ENCODE measurements at places on chromosomes 11 and 22.

- DNase-seq: no peak
Observed at GRCh38 chr22:24191381-24191841, 10.1 kb downstream of the SUSD2 start.

- no peak for DNase-seq
Observed at GRCh38 chr11:1825785-1826451, 8.9 kb upstream of the SYT8 start.

GRCh38 chr11:48005831-48006270 lies 25.5 kb downstream of the PTPRJ start:
- no peak for DNase-seq

DNA sequence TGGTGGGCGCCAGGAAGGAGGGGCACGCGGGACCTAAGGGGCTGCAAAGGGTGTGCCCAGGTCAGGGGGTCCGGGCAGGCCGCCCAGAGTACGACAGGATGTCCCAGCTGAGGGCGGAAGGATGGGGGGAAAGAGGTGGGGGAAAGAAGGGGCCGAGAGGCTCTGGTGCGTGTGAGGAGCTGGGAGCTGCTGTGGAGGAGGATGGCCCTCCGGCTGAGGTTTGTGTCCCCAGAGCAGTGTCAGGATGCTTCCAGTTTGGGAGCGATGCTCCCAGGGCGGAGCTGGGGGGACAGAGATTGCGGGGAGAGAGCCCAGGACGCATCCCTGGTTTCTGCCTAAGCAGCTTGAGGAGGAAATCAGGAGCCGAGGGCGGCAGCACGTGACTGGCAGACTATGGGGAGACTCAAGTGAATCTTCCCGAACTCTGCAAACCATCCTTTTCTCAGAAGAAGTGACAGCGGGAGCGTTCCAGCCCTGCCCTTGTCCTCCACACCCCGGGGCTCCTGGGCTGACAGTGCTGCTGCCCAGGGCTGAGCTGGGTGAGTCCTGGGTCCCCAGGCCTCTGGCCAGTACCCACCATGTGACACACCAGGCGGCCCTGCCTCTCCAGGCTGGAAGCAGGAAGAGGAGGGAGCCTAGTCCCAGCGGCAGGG lies 19.7 kb upstream of the TTLL12 start:
- no peak for DNase-seq

DNA sequence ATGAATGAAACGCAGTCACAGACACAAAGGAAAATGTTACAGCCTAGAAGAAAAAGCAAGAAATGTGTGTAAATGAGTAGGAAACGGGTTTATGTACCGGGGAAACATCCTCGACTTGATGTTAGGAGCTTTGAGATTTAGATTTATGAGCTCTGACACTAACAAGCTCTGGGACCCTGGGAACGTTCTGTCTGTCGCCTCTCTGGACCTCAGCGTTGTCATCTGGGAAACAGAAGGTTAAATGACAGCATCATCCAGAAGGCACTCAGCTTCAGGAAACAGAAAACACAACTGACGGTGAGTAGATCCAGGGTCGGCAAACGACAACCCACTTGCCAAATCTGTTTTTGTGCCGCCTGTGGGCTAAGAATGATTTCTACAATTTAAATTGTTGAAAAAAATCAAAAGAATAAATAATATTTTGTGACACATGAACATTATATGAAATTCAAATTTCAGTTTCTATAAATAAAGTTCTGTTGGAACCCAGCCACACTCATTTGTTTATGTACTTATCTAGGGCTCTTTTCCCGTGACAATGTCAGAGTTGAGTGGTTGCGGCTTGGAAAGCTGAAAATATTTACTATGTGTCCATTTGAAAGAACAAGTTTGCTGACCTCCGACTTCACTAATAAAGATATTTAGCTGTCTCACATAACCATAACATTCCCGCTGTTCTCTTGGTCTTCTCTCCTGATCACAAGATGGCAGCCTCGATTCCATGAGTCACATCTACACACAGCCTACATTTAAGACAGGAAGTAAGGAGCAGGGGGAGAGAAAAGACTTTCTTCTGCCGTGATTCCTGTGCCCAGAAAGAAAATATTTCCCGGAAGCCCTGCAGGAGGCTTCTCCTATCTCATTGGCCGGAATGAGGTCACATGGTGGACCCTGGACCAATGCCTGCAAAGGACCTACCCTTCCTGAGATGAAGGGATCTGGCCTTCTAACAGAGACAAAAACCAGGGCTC lies 47.1 kb upstream of the SYT13 start:
- peak; percentile 60 for DNase-seq

- no peak for DNase-seq
Observed at GRCh38 chr11:71188886-71189767, 63.2 kb downstream of the SHANK2 start.

- no peak for DNase-seq
Observed at GRCh38 chr11:109644152-109644551, 222.2 kb downstream of the C11orf87 start.

DNA sequence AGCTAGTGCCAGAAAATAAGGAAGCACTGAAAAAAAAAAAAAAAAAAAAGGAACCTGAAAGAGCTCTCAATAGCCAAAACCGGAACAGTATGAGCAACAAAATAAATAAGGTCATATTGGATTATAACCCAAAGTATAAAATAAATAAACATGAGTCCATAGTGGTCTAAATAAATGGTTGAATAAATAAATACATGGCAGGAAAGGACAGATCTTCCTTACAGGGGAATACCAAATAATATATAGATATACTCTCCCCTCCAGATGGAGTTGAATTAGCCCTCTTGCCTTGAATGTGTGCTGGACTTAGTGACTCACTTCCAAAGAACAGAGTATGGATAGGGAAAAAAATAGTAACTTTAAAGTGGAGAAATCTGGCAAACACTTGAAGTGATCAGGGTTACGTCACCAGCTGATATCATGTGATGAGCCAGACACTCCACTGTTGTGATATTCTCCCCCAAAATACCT lies 14.3 kb upstream of the ARRB1 start:
- DNase-seq: no peak

- no peak for DNase-seq
Observed at GRCh38 chr22:40637183-40638150, 948 bp upstream of the MRTFA start.

DNA sequence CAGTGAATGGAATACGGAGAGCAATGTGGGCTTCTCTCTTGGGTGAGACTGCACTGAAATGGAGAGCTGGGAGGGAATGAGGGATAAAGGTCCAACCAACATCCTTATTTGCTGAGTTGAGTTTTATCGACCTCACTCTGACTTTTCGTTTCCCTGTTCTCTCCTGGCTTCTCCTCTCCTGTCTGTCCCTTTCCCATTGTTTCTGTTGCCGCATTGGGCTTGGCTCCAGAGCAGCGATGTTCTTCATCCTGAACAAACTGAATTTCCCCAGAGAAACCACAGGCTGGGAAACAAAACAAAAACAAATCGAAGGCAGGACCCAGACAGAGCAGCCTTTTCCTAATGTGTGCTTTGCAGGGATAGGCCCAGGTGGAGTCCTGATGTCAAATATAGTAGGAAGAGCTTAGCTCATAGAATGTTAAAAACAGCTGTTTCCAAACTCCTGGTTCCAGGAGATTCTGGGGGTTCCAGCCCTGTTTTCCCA lies 30.0 kb downstream of the MOV10L1 start:
- no peak for DNase-seq

All from Daoy (cell line).